Bronchial smooth muscle cell (primary cell): ENCODE measurements at places on chromosomes 6 and 20. TPM values are rescaled to one million over a fixed set of nuclear protein-coding genes. Genes with fewer than 3 reads are reported as not detected.

Gene GTSF1L
- not detected in 2 replicates for total RNA-seq

Gene BIRC7
- total RNA-seq = 0.32 TPM in 1 of 2 replicates, not detected in the other

Gene ZSCAN23
- 5.7 and 6.1 TPM in 2 replicates for total RNA-seq

Gene COL20A1
- total RNA-seq = under 0.01 TPM in 1 of 2 replicates, not detected in the other

Gene PTCRA
- not detected in 2 replicates for total RNA-seq

Gene HLA-DRB1
- total RNA-seq = 0.16 TPM in 1 of 2 replicates, not detected in the other

Gene GHRH
- total RNA-seq = not detected in 2 replicates

Gene GFOD1
- 1.9 and 3.5 TPM in 2 replicates for total RNA-seq

Gene UNC5CL
- total RNA-seq = under 0.01 and 0.26 TPM in 2 replicates

Gene RAD21L1
- total RNA-seq = under 0.01 TPM in 1 of 2 replicates, not detected in the other

Gene TRIM31
- not detected in 2 replicates for total RNA-seq

Gene SLC22A16
- total RNA-seq = not detected in 2 replicates
